Thoracic aorta endothelial cell (primary cell): ENCODE measurements at places on chromosomes 3 and 15. TPM values are rescaled to one million over a fixed set of nuclear protein-coding genes. Genes with fewer than 3 reads are reported as not detected.

TOPAZ1 gene
- total RNA-seq: not detected in 2 replicates

SCAANT1 gene
- not detected in 2 replicates for total RNA-seq

ASB14 gene
- total RNA-seq: not detected in 2 replicates

ALDH1A2 gene
- 2.3 and 38.1 TPM in 2 replicates for total RNA-seq

LMAN1L gene
- under 0.01 and 0.07 TPM in 2 replicates for total RNA-seq
